ENCODE measurements at places on chromosomes 16 and 17. TPM values are rescaled to one million over a fixed set of nuclear protein-coding genes. Genes with fewer than 3 reads are reported as not detected.

KRTAP2-2 gene
- total RNA-seq: not detected

DNA sequence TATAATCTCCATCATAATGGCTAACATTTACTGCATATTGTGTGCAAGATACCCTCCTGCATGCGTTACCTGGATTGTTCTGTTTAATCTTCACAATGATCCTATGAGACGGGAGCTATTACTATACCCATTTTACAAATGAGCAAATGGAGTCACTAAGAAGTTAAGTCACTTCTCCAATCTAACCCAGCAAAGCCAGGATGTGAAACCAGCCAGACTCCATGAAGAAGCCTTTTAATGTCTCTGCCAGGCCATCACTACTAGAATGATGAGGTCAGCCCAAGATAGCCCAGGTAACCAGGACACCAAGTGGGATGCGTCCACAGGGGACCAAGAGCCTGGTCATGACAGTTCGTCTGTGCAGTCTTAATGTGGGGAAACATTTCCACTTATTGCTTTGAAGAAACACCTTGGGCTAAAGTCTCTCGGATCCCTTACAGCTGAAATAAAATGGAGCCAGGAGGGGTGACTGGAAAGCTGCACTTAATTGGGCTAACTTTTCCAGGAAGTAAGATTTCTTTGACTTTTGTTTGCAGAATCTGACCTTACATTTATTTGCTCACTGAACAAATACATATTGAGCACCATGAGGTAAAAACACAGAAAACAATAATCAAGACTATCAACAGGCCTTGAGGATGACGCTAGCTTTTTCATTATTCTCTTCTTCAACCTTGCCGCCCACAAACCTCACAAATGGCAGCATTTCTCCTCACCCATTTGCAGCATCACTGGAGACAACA lies 926 bp upstream of the SHCBP1 start:
- no peak for DNase-seq

DNA sequence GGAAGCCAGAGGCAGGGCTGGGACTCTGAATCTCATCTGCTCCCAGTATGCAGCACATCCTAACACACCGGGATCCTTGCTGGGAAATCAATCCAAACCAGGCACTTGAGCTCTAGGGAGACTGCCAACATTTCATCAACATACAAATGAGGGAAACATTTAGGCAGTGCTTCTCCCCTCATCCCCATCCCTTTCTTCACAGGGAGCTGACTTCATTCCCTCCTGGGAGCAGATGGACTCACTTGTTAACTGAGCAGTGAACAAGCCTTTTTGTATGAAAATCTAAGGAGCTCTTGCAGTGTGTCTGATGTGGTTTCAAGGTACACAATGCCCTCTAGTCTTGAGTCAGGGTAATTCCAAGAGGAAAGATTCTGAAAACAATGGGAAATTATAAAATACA lies 96.3 kb downstream of the TMEM114 start:
- no peak for DNase-seq

GRCh38 chr17:76957678-76958464 lies 89.7 kb downstream of the MGAT5B start:
- DNase-seq: no peak

- DNase-seq: no peak
Observed at GRCh38 chr16:28865722-28866453, 2.2 kb downstream of the SH2B1 start.
